ENCODE measurements at places on chromosomes 5 and 9.

DNA sequence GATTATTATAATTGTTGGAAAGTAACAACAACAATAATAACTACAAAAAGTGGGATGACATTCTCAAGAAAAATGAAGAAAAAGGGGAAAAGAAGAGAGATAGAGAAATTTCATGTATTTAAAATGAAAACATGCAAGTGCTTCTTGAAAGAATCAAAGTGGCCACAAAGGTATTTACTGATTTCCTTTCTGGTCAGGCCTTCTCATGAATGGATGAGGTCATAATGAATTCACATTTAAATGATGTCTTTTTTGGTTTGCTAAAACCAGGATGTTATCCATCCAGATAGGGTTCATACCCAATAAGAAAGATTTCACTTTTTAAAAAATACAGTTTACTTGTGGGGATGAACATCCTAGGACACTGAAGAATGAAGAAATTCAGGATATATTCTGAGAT, 446.4 kb upstream of the PTGER4 start:
- no peak for DNase-seq

- DNase-seq = no peak
Observed at GRCh38 chr9:100098046-100098886, 534 bp downstream of the ERP44 start.

DNA sequence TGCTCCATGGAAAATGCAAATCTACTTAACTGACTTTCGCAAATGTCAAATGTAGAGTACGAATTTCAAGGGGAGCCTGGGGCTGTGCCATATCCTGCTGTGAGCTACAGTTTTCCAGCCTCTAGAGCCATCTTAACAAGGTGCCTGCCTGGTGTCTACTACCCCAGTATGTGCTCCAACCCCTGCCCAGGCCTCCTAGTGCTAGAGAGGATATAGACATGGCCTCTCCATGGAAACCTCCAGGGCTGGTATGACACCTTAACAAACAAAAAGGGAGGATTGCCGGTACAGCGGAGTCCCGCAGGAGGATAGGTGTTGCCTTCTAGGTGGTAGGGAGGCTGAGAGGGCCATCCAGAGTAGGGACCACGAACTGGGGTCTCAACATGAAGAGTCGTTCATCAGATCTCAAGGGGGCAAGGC, 13.6 kb upstream of the IL3 start:
- DNase-seq = no peak

GRCh38 chr5:40666657-40667056, 13.1 kb upstream of the PTGER4 start:
- no peak for DNase-seq

GRCh38 chr9:21513431-21513830, 31.3 kb upstream of the IFNE start:
- no peak for DNase-seq

GRCh38 chr5:83653669-83654068, 67.0 kb downstream of the HAPLN1 start:
- DNase-seq = no peak

GRCh38 chr5:137563646-137564397, 64.7 kb upstream of the SPOCK1 start:
- DNase-seq = no peak

GRCh38 chr5:91170266-91170665, 212.9 kb downstream of the ARRDC3 start:
- DNase-seq = no peak

- DNase-seq = no peak
Observed at GRCh38 chr5:134547579-134547978, 22.1 kb downstream of the JADE2 start.

DNA sequence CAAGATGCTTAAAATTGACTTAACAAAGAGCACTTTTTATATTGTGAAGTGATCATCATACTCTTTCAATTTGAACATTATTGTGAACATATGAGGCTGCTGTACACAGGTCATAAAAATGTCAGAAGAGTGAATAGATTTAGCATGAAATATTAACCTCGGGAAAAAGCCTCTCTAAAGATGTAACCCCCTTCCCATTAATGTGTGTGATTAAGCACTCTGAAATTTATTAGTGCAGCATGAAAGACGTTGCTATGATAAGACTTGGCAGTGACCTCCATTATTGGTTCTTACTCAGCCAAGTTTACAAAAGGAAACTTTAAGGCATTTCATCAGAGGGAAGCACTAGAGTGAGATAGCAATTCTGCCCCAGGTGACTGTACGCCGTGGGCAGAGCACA, 326.5 kb downstream of the NTRK2 start:
- no peak for DNase-seq

Data from activated T-cell treated with anti-CD3 and anti-CD28 coated beads, Interleukin-2, amount 50 U/mL, for 48 hours (primary cell).